ENCODE measurements at places on chromosomes 5 and 9.

DNA sequence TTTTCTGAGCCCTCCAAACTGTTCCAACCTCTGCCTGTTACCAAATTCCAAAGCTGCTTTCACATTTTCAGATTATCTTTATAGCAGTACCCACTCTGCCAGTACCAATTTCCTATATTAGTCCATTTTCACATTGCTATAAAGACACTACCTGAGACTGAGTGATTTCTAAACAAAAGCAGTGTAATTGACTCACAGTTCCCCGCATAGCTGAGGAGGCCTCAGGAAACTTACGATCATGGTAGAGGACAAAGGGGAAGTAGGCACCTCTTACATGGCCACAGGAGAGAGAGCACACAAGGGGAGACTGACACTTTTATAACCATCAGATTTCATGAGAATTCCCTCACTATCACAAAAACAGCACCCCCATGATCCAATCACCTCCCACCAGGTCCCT, 105.0 kb downstream of the DTWD2 start:
- DNase-seq = no peak

GRCh38 chr5:133381571-133382365, 230.6 kb downstream of the FSTL4 start:
- DNase-seq = no peak

GRCh38 chr9:136114610-136115009, 4.1 kb downstream of the TMEM250 start:
- no peak for DNase-seq

DNA sequence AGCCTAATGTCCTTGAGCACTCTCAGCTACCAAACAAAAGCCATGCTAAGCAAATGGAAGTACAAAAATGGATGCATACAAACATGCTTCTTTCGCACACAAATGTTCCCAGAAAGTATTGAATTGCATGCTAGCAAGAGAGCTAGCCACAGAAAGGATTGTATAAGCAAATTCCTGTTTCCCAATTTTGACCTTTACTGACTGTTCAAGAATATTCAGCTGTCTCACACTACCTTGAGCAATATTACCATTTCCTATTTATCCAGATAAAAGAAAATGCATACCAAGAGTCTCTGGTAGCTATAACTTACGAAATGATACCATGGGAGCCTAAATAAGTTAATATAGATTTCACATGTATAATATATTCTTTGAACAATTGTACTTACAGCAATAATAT, 264.6 kb downstream of the TMEM167A start:
- no peak for DNase-seq

GRCh38 chr5:149206524-149207141, 65.0 kb upstream of the AFAP1L1 start:
- DNase-seq = no peak

- DNase-seq = no peak
Measured at GRCh38 chr9:97704851-97705250, 7.7 kb upstream of the XPA start.

GRCh38 chr5:1485579-1486118, 38.1 kb downstream of the LPCAT1 start:
- DNase-seq = no peak

DNA sequence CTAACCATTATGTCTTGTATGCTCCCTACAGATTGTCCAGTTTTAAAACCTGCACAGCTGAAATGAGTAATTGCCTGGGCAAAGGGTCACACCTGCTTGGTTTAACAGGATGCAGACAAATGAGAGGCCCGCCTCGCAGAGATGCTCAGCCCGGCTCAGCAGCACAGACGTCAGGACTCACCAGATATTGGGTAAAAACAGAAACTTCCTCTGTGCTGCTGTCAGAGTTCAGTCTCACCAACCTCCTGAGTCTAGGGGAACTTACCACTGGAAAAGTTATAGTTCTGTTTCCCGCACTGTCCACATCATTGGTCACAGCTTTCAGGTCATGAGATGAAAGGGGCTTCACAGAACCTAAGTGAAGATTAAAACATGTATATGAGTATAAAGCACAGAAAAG, 152.5 kb downstream of the ESM1 start:
- no peak for DNase-seq

DNA sequence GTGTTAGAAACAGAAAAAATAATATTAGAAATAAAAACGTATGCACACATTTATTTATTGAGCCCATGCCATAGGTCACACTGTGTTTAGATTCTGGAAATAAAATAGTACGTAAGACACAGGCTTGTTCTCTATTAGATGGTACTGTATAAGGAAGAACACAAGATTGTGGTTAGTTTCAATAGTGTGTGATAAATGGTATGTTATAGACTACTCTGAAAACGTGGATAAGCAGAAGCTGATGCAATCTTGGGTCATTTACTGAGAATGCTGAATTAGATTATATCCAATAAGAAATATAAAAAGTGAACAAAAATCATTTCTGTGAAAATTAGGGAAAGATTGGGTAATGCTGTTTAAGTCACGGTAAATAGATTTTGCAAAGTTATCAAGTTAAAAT, 1456.4 kb upstream of the ACO1 start:
- no peak for DNase-seq

GRCh38 chr5:95808686-95809413, 13.7 kb downstream of the GLRX start:
- DNase-seq = peak; percentile 50

DNA sequence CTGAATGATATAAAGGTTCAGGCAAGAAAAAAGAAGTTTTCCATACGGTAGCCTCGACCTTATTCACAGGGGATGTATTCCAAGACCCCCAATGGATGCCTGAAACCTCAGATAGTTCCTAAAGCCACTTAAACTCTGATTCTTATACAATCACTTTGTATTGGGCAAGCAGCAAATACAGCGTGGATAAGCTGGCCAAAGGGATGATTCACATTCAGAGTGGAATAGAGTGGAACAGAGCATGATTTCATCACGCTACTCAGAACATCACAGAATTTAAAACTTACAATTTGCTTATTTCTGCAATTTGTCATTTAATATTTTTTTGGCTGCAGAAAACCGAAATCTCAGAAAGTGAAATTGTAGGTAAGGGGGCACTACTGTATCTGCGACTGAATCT, 40.5 kb upstream of the CDH18 start:
- no peak for DNase-seq

DNA sequence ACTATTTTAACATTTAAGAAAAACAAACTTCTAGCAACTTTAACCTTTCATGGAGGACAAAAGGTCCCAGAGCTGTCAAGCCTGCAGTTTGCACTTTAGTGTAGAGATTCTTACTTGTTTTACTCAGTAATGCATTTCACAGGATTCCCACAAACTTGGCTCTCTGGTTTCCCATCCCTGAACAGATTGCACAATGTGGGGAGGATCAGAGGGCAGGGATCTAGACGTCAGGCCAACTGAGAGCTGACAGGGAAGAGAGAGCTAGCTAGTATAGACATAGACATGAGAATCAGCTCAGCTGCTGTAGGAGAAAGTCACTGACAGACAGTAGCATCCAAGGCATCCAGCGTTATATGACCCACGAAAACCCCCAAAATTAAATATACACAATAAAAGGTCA, 20.9 kb upstream of the BNIP1 start:
- no peak for DNase-seq

DNA sequence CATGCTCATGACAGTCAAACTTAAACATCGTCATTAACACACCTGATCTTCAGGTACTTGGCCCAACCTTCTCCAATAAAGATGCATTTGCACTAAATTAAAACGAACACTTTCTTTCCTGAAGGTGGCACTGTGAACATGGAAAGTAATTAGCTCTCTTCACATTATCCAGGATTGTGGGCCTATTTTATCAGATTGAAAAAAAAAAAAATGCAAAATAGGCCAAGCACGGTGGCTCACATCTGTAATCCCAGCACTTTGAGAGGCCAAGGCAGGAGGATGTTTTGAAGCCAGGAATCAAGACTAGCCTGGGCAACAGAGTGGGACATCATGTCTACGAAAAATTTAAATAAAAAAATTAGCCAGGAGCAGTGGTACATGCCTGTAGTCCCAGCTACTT, 14.4 kb upstream of the CDC20B start:
- DNase-seq = no peak

- DNase-seq = no peak
Measured at GRCh38 chr9:134595014-134595413, 46.6 kb upstream of the COL5A1 start.

DNA sequence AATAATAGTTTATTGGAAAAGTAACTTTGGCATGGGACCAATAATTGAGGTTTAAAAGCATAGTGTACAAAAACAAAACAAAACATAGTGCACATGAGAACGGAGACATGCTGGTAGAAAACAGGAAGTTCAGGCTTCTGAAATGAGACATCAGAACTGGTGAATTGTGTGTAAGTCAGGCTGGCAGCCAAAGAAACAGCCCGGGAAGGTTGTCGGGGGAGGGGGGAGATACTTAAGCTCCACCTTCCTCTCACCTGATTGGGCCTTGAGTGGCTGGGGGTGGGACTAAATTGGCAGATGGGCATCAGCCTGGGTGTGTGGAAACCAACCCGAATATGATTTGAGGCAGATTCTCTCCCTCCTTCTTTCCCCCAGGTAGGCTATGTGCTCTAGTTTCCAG, 256.3 kb downstream of the SMARCA2 start:
- no peak for DNase-seq

DNA sequence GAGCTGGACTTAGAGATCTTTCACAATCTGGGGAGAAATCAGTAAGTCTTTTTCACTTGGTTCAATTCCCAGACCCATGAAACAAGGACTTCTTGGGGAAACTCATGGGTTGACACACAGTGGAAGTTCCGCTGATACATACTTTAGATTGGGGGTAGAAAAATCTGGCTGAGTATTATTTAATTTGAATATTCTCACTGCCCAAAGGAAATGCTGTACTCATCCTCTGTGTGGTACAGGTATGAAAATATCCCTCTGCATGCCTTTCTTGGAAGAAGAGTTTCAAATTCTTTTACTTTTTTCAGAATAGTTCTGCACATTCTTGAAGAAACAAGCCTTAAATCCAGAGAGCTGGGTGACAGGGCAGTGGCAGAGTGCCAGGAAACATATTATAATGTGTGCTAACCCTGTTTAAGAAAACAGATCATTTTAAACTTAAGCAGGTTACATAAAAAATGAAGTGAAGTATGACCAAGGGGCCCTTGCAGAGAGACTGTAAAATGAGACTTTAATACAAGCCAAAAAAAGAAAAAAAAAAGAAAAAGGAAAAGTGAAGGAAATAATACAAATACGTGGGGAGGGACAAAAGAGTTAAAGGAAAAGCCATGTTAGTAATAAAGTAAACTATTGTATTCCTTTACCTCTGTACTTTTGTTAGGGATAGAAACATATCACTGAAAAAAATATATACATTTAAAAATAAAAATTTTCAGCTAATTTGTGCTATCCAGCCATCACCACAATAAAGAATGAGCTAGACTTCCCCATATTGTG, 173.4 kb upstream of the NR3C1 start:
- no peak for DNase-seq

DNA sequence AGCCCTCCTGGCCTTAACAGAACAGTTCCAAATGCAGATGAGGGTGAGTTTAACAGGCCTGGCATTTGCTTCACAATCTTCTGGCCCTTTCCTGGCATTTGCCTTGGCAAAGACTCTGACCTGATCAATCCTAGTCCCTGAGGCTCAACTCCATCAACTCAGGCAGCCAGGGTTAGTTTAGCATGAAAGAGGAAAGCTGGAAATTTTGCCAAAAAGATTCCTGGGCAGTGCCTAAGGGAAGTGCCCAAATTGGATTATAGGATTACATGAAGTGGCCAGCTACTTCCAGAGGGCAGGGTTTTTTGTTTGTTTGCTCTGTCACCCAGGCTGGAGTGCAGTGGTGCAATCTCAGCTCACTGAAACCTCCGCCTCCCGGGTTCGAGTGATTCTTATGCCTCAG, 36.8 kb downstream of the PCDHAC2 start:
- DNase-seq = no peak

DNA sequence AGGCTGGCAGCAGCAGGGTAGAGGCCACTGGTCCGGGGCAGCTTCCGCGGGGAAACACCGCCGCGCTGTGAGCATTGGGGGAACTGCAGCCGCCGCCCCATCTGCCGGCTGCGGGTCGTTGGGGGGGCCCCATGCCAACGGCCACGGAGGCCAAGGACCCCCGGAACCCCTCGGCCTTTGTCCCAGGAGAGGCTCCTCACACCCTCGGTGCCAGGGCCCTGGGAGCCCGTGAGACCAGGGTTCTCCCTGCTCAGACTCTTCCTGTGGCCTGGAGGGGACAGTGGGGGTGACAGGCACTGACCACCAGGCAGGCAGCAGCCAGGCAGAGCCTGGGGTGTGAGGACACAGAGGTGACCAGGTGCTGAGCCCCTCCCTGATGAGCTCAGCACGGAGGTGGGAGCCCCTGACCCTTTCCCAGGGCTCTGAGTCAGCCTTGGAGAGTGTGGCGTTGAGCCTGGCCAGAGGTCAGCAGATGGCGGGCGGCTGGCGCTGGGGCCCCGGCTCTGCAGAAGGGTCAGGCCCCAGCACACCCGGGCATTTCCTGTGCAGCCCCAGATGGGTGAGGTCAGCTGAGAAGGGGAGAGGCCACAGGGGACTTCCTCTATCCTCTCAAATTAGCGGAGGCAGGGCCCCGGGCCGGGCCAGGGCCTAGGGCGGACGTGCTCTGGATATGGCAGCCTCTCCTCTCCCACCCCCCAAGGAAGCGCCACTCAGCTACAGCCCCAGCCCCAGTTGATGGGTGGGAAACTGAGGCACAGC, 17.9 kb upstream of the EGFL7 start:
- DNase-seq = peak; percentile 37

DNA sequence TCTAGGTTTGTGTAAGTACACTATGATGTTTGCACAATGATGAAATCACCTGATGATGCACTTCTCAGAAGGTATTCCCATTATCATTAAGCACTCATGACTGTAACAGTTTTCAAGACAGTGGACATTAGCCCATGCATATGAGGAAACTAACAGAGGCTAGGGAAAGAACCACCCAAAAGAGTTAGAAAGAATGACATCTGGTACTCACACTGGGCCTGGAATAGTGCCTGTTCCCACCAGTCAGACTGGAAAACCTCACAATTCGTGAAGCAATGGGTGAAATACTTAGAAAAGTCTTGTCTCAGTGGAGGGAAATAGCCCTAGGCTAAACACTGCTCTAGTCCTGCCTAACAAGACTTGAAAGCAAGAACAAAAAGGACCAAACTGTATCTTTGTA, 117.4 kb upstream of the GDNF start:
- no peak for DNase-seq

DNA sequence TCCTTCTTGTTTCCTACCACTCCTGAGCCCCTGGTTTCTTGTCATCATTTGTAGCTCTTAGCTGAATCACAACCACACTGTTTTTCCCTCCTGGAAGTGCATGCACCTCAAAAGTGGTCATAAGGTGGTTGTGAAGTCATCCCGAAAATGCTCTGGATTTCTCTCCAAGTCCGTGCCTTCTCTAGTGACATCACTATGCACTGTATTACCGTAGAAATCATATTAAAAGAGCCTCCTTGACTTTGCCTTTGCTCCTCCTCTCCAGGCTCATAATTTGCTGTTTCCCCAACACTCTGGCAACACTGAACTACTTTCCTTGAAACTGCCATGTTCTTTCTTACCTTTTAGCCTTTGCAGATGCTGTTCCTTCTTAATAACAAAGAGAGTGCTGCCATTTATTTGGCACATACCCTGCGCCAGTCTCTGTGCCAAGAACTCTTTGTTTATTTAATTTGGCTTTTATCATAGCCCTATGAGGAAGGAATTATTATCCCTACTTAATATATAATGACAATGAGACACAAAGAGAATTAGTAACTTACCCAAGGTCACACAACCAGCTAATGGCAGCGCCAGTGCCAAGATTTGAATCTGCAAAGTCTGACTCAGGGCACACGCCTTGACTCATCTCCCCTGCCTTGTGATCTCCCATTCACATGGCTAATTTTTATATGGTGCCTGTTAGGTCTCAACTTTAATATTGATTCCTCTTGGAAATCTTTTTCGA, 115.4 kb downstream of the KIF4B start:
- no peak for DNase-seq
